ENCODE measurements at places on chromosomes 13 and 19. TPM values are rescaled to one million over a fixed set of nuclear protein-coding genes. Genes with fewer than 3 reads are reported as not detected.

GRCh38 chr13:67273001-67273400 is 42.9 kb upstream of the PCDH9 start:
- no peak for DNase-seq
- no peaks in the 10 kb centered on the region for H3K27me3 ChIP-seq

ZNF575 gene
- 0.38 TPM for total RNA-seq

DNA sequence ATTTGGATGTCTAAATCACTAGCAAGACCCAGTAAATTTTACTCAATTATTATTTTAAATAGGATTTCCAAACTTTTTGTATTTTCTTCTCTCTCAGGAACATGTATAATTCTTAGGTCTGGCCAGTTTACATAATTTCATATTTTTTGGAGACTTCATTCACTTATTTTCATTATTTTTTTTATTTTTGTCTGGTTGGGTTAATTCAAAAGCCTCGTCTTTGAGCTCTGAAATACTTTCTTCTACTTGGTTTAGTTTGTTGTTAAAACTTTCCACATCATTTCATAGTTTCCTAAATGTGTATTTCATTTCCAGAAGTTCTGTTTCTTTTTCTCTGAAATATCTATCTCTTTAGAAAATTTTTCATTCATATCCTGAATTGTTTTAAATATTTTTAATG is 322.9 kb upstream of the SPRY2 start:
- no peaks in the 10 kb centered on the region for H3K36me3 ChIP-seq
- no peak overlapping the region for H3K4me3 ChIP-seq
- no peak overlapping the region for H3K27ac ChIP-seq
- H3K27me3 ChIP-seq, result no peaks in the 10 kb centered on the region
- no peaks in the 10 kb centered on the region for H3K4me1 ChIP-seq
- DNase-seq, result no peak

- H3K4me3 ChIP-seq, result no peak overlapping the region
- H3K27ac ChIP-seq, result no peak overlapping the region
- no peaks in the 10 kb centered on the region for H3K36me3 ChIP-seq
Measured at GRCh38 chr19:30579419-30579818, 207.2 kb downstream of the ZNF536 start.

GRCh38 chr19:16446724-16447368 is 24.9 kb downstream of the EPS15L1 start:
- no peaks in the 10 kb centered on the region for H3K27me3 ChIP-seq
- peak overlapping the region; percentile 0 for H3K27ac ChIP-seq
- no peak for DNase-seq
- H3K4me3 ChIP-seq, result no peak overlapping the region
- H3K36me3 ChIP-seq, result no peaks in the 10 kb centered on the region

DNA sequence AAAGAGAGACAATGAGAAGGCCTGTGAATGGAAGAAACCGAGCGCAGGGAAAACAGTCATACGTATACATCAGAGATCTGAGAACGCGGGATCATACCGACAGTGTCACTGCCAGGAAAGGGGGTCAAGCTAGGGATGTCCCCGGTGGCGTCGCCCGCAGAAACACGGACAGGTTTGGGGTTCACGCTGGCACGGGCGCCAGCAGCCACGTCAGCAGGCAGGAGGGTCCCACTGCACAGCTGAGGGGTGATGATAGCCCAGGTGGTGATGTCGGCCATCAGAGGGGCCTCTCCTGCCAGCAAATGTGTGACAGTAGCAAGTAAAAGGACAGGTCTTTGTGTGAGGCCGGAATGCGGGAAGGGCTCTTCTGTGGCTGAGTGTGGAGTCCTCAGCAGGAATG is 3.4 kb upstream of the ZNF229 start:
- peaks cover 9% of the 10 kb centered on the region for H3K4me1 ChIP-seq
- no peaks in the 10 kb centered on the region for H3K27me3 ChIP-seq
- no peak overlapping the region for H3K4me3 ChIP-seq
- H3K27ac ChIP-seq, result no peak overlapping the region
- no peak for DNase-seq

GRCh38 chr13:78827471-78827870 is 168.5 kb upstream of the OBI1 start:
- H3K27ac ChIP-seq, result no peak overlapping the region
- H3K27me3 ChIP-seq, result no peaks in the 10 kb centered on the region
- no peak overlapping the region for H3K4me3 ChIP-seq
- H3K36me3 ChIP-seq, result no peaks in the 10 kb centered on the region

- no peaks in the 10 kb centered on the region for H3K4me1 ChIP-seq
- no peaks in the 10 kb centered on the region for H3K36me3 ChIP-seq
- no peaks in the 10 kb centered on the region for H3K27me3 ChIP-seq
- no peak overlapping the region for H3K4me3 ChIP-seq
- no peak for DNase-seq
Measured at GRCh38 chr13:51154029-51154555, 43.0 kb upstream of the C13orf42 start.

SYNGR4 gene
- total RNA-seq, result not detected

- H3K27ac ChIP-seq, result no peak overlapping the region
- peaks cover 6% of the 10 kb centered on the region for H3K36me3 ChIP-seq
- peaks cover 25% of the 10 kb centered on the region for H3K4me1 ChIP-seq
- no peak for DNase-seq
Measured at GRCh38 chr13:24250376-24251057, 58.9 kb upstream of the C1QTNF9 start.

- no peak for DNase-seq
- H3K4me3 ChIP-seq, result no peak overlapping the region
- peaks cover 2% of the 10 kb centered on the region for H3K27me3 ChIP-seq
Measured at GRCh38 chr19:44741841-44742329, 6.6 kb upstream of the BCL3 start.

RAB3A gene
- 0.52 TPM for total RNA-seq

NCR1 gene
- 0.52 TPM for total RNA-seq

GRCh38 chr13:33711436-33711835 is 106.5 kb upstream of the RFC3 start:
- no peaks in the 10 kb centered on the region for H3K36me3 ChIP-seq

DNA sequence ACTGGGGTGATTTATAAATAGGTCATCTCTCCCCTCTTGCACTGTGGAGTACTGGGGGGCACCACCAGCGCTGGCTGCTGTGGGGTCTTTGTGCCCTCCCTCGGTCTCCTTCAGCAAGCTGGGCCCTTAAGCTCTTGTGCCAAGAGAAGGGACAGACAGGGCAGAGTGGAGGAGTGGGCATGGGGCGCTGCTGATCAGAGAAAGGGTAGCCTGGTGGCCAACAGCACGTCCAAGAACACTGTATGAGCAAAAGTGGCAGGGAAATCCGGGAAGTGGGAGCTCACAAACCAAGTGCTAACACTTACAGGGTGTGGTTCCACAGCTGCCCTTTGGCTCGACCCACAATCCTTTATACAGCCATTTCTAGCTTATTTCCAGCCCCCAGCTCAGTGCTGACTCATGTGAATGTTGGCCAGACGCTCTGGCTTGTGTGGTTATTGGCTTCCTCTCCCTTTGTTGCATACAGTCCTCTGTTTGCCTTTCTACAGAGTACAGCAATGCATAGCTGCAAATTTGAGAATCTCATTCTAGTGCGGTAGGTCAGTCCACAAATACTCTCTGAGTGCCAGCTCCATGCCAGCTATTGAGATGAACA is 298.8 kb downstream of the SHISA2 start:
- no peak overlapping the region for H3K27ac ChIP-seq
- H3K4me1 ChIP-seq, result peaks cover 7% of the 10 kb centered on the region
- H3K36me3 ChIP-seq, result no peaks in the 10 kb centered on the region

DNA sequence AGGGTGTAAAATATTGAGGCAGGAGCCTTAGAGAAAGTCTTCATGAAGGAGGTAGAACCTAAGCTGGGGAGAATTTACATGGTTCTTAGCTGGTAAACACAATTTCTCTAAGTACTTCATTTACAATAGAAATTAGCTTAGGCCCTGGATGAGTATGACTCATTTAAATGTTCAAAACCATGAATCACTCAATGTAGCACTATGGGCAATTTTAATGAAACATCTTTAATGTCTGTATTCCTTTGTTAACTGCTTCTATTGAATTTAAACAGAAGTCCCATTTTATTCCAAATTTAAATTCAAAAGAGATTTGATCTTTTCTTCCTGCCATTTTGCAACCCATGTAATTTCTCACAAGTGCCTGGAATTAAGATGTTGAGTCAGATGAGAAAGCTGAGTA is 252.1 kb downstream of the RFC3 start:
- H3K27me3 ChIP-seq, result no peaks in the 10 kb centered on the region
- H3K4me3 ChIP-seq, result no peak overlapping the region
- H3K27ac ChIP-seq, result no peak overlapping the region
- no peak for DNase-seq
- H3K36me3 ChIP-seq, result no peaks in the 10 kb centered on the region

DNA sequence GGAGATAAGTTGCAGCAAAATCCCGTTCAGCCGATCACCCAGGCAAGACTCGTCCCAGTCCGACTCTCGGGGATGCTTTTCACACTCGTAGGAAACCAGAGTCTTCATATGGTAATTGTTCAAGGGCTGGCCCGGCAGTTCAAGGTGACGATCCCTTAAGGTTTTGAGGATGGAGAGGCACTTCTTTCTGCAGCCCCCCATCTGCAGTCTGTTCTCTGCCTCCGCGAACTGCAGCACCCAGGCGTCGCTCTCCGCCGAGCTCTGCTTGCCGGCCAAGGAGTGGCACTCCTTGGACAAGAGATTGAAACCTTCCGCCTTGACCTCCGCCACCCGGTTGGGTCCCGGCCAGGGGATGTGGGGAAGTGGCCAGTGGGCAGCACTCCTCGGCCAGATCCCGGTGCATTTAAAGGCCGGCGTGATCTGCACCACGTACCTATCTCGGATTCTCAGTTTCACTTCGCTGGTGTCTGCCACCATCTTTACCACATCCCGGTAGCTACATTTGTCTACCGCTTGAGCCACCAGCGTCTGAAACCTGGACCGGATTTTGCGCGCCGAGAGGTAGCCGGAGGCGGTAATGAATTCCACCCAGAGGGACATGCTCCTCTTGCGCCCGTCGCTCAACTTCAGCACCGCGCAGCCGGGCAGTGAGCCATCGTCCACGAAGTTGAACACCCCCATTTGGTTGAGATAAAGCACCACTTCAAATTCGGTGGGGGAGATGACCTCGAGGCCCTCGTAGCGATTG is 1.1 kb downstream of the MAB21L1 start:
- no peaks in the 10 kb centered on the region for H3K36me3 ChIP-seq
- H3K27ac ChIP-seq, result peak overlapping the region; percentile 26
- DNase-seq, result no peak
- peaks cover 56% of the 10 kb centered on the region for H3K27me3 ChIP-seq
- H3K4me1 ChIP-seq, result peaks cover 4% of the 10 kb centered on the region
- peak overlapping the region; percentile 44 for H3K4me3 ChIP-seq

- DNase-seq, result no peak
- H3K4me3 ChIP-seq, result no peak overlapping the region
- peaks cover 19% of the 10 kb centered on the region for H3K4me1 ChIP-seq
- H3K36me3 ChIP-seq, result no peaks in the 10 kb centered on the region
- H3K27ac ChIP-seq, result peak overlapping the region; percentile 79
- no peaks in the 10 kb centered on the region for H3K27me3 ChIP-seq
Measured at GRCh38 chr13:23766939-23767338, 122.3 kb downstream of the MIPEP start.

- H3K27ac ChIP-seq, result no peak overlapping the region
- DNase-seq, result no peak
- no peaks in the 10 kb centered on the region for H3K36me3 ChIP-seq
- H3K4me3 ChIP-seq, result no peak overlapping the region
Measured at GRCh38 chr13:111491021-111491420, 170.6 kb downstream of the TEX29 start.

- H3K36me3 ChIP-seq, result peaks cover 8% of the 10 kb centered on the region
- H3K4me1 ChIP-seq, result peaks cover 3% of the 10 kb centered on the region
- H3K4me3 ChIP-seq, result no peak overlapping the region
- H3K27ac ChIP-seq, result no peak overlapping the region
Measured at GRCh38 chr19:34317311-34317927, 47.6 kb upstream of the GPI start.

GRCh38 chr13:30523211-30523610 is 57.5 kb upstream of the HMGB1 start:
- H3K4me1 ChIP-seq, result peaks cover 13% of the 10 kb centered on the region
- no peaks in the 10 kb centered on the region for H3K36me3 ChIP-seq
- H3K27ac ChIP-seq, result no peak overlapping the region
- no peak for DNase-seq
- no peak overlapping the region for H3K4me3 ChIP-seq
- peaks cover 6% of the 10 kb centered on the region for H3K27me3 ChIP-seq

DNA sequence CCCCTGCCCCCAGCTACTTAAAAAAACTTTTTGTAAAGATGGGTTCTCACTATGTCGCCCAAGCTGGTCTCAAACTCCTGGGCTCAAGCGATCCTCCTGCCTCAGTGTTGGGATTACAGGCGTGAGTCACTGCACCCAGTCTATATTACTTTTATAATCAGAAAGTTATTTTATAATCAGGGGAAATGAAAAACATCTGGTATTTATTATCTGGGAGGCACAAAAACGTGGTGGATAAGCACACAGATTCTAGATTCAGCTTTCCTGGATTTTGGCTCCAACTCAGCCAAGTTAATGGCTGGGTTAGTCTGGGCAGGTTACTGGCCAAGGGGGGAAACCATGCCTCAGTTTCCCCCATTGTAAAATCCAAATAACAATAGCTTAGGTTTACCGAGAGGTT is 24.7 kb downstream of the KEAP1 start:
- H3K36me3 ChIP-seq, result no peaks in the 10 kb centered on the region
- H3K4me3 ChIP-seq, result no peak overlapping the region
- H3K27ac ChIP-seq, result no peak overlapping the region

- H3K4me3 ChIP-seq, result no peak overlapping the region
- no peak overlapping the region for H3K27ac ChIP-seq
- no peaks in the 10 kb centered on the region for H3K4me1 ChIP-seq
- no peak for DNase-seq
- no peaks in the 10 kb centered on the region for H3K36me3 ChIP-seq
- no peaks in the 10 kb centered on the region for H3K27me3 ChIP-seq
Measured at GRCh38 chr13:92947770-92948434, 278.7 kb upstream of the GPC6 start.

TNNT1 gene
- total RNA-seq, result 4.3 TPM

GRCh38 chr13:78841358-78841963 is 182.5 kb upstream of the OBI1 start:
- no peaks in the 10 kb centered on the region for H3K4me1 ChIP-seq
- H3K36me3 ChIP-seq, result no peaks in the 10 kb centered on the region
- no peaks in the 10 kb centered on the region for H3K27me3 ChIP-seq
- no peak overlapping the region for H3K27ac ChIP-seq
- DNase-seq, result no peak

MARCHF2 gene
- 24.5 TPM for total RNA-seq

- H3K27me3 ChIP-seq, result peaks cover 39% of the 10 kb centered on the region
- DNase-seq, result no peak
- no peak overlapping the region for H3K27ac ChIP-seq
- H3K4me1 ChIP-seq, result peaks cover 4% of the 10 kb centered on the region
- H3K36me3 ChIP-seq, result no peaks in the 10 kb centered on the region
- no peak overlapping the region for H3K4me3 ChIP-seq
Measured at GRCh38 chr19:50693064-50693975, 26.3 kb downstream of the SHANK1 start.
